ENCODE measurements at places on chromosomes 4 and X.

DNA sequence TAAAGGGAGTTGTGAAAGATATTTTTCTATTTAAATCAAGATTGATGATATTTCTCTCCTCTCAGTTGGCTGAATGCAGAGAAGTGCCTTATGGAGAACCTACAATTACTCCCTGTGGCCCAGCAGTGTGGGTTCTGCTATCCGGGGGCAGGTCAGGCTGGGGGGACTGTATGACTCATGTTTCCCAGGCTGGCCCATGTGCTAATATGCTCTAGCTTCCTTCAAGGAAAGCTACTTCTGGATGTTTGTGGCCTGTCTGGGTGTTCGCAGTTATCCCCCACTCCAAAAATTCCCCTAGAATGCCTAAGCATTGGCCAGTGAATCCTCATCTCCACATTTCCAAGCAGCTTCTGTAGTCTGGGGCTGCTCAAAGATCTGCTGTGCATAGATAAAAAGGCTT is 58.9 kb upstream of the SPP1 start:
- no peak for DNase-seq

- no peak for DNase-seq
Observed at GRCh38 chr4:142974328-142974727, 128.2 kb upstream of the INPP4B start.

DNA sequence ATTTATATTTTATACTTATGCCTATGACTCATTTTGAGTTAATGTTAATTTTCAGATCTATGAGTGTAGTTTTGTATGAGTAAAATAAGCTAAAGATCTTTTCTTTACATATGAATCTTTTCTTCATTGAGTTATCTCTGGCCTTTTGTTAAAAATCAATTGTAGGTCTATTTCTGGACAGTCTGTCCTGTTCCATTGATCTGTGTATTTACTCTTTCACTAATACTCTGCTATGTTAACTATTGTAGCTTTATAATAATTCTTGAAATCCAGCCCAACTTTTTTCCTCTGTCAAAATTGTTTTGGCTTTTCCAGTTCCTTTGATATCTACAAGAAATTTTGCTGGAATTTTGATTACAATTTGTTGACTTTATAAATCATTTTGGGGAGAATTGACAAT is 177.0 kb downstream of the RBM46 start:
- no peak for DNase-seq

- no peak for DNase-seq
Observed at GRCh38 chrX:109696146-109696740, 36.8 kb downstream of the ACSL4 start.

GRCh38 chr4:83923341-83923740 is 387.4 kb downstream of the GPAT3 start:
- DNase-seq = no peak

DNA sequence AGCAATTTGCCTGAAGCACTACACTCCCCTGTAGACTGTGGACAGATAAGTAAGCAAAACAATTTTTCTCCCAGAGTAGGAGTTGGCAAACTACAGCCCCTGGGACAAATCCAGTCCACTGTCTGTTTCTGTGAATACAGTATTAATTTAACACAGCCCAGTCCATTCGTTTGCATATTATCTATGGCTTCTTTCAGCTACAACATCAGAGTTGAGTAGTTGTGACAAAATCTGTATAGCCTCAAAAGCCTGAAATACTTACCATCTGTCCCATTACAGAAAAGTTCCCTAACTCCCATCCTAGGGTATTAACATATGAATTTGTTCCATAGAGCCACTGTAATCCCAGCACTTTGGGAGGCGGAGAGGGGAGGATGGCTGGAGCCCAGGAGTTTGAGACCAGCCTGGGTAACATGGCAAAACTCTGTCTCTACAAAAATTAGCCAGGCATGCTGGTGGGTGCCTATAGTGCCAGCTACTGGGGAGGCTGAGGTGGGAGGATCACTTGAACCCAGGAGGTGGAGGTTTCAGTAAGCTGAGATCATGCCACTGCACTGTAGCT is 53.0 kb downstream of the AMELX start:
- DNase-seq = no peak

DNA sequence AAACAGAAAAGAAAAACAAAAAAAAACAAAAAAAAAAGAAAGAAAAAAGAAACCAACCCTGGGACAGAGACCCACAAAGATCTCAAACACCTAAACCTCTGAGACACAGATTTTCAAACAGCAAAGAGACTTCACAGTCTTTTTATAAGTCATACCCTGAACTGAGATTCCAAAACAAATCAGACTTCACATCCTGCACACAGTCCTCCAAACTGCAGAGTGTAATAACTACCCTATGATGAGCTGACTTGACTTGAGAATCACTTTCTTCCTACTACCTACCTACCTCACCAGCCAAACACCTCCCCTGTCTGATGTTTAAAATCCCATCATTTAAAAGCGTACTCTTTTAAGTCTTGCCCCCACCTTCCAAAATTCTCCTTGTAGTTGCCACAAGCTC is 25.2 kb upstream of the GLOD5 start:
- no peak for DNase-seq

DNA sequence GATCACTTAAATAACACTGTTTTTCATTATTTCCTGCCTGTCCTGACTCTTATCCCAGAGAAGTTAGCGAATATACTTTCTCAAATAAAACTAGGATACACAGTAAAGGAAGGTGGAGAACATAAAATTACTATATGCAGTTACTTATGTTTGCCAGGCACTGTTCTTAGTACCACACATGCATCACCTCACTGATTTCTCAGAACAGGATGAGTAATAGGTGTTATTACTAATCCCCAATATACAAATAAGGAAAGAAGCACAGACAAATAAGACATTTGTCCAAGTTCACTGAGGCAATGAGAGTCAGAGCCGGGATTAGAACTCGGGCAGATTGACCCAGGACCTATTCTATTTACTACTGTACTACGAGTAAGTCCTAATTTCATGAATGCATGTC is 91.7 kb downstream of the CORIN start:
- no peak for DNase-seq

DNA sequence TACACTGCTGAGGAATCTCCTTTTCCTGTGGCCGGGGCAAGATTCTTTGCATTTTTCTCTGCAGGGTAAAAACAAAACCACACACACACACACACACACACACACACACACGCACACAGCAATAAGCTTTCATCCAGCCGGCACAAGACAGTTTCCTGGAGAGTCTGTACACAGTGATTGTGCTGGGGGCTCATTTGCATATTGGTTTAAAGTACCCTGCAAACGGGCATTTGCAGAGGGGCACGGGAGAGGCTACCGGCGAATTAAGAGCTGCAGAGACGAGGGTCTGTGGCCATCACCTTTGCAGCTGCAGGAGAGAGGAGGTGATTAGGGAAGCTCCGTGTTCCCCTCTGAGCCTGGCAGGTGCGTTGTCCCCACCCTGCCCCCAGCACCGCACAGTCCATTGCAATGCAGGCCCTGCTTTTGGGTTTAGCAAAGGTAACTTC is 219.9 kb downstream of the SHOX start:
- no peak for DNase-seq

- no peak for DNase-seq
Observed at GRCh38 chrX:53266914-53267313, 14.5 kb downstream of the IQSEC2 start.

DNA sequence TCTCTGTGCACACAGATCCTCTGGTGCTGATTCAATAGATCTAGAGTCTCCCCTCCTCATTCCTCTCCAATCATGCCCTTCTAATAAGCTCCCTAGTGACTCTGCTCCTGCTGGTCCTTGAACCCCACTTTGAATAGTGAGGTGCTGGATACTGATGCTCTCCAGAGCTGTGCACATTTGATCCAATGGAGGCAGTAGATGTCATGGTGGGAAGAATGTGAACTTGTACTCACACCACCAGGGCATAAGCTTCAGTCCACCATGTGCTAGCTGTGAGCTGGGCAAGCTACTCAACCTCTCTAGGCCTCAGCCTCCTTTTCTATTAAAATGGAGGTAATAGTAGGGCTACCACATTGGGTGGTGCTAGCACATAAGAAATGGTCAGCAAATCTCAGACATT is 241.1 kb downstream of the SPATA18 start:
- no peak for DNase-seq

DNA sequence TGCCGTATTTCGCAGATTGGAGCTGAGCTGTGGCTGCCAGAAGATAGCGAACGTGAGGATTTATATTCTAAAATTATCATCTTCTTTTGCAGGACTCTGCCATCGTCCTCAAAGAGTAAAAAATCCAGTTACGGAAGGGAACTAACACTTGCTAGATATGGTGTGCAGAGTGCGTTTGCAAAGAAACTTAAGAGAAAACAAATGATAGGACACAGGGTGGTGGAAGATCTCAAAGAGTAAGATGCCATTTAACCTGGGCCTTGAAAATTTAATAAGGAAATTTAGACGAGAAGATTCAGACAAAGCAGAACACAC is 566 bp downstream of the LARP7 start:
- no peak for DNase-seq

- DNase-seq = no peak
Observed at GRCh38 chr4:16672421-16672820, 226.0 kb downstream of the LDB2 start.

- DNase-seq = peak; percentile 30
Observed at GRCh38 chr4:80266253-80266901, at the start of gene FGF5. FGF5 (plus strand) TSS chr4:80266664; CDS start chr4:80266825, 161 bp downstream.

- no peak for DNase-seq
Observed at GRCh38 chrX:108028854-108029253, 16.0 kb upstream of the VSIG1 start.

DNA sequence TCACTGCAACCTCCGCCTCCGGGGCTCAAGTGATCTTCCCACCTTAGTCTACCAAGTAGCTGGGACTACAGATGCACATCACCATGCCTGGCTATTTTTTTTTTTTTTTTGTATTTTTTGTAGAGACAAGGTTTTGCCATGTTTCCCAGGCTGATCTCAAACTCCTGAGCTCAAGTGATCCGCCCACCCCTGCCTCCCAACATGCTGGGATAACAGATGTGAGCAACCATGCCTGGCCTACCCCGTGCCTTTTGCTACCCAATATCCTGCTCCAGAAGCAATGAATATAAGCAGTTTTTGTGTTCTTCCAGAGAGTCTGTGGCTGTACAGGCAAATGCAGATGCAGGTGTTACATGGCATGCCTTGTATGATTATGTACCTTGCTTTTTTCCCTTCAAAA is 50.5 kb downstream of the TBC1D14 start:
- DNase-seq = no peak

DNA sequence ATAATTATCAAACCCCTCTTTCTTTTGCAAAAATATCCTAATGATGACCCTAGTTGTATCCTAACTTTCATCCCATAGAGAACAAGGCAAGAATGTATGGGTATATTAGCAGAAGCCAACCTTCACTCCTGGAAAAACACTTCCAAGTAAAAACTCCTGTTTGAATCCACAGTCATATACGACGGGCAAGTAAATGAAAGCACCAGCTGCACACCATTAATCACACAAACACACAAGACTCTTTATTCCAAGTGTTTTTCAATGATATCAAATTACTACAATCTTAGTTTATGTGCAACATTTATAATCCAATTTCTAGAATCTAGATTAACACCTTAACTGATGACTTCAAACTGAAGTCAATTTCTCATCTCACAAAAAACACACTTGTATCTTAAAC is 22.9 kb downstream of the ACSL4 start:
- no peak for DNase-seq

GRCh38 chrX:47233333-47234113 is 714 bp downstream of the USP11 start:
- DNase-seq = peak; percentile 85

GRCh38 chr4:85496933-85497332 is 22.0 kb downstream of the ARHGAP24 start:
- DNase-seq = no peak

- no peak for DNase-seq
Observed at GRCh38 chr4:180913750-180914149, 1329.5 kb upstream of the TENM3 start.

DNA sequence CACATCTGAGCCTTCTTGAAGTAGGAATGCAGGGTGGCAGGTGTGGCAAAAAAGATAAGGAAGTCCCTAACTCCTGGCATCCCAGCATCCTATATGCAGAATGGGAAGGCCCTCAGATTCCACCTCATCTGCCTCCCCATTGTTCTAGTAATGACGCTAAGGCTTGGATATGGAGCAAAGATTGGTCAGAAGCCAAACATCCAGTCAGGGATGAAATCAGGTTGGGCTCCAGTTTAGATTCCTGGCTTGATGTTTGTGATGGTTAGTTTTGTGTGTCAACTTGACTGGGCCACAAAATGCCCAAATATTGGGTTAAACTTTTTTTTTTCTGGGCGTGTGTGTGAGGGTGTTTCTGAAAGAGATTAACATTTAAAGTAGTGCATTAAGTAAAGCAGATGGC is 39.6 kb upstream of the MAGEA4 start:
- no peak for DNase-seq

- no peak for DNase-seq
Observed at GRCh38 chrX:126552313-126553022, at the start of gene DCAF12L1. DCAF12L1 (minus strand) TSS chrX:126552814; CDS start chrX:126552608, 206 bp downstream.

DNA sequence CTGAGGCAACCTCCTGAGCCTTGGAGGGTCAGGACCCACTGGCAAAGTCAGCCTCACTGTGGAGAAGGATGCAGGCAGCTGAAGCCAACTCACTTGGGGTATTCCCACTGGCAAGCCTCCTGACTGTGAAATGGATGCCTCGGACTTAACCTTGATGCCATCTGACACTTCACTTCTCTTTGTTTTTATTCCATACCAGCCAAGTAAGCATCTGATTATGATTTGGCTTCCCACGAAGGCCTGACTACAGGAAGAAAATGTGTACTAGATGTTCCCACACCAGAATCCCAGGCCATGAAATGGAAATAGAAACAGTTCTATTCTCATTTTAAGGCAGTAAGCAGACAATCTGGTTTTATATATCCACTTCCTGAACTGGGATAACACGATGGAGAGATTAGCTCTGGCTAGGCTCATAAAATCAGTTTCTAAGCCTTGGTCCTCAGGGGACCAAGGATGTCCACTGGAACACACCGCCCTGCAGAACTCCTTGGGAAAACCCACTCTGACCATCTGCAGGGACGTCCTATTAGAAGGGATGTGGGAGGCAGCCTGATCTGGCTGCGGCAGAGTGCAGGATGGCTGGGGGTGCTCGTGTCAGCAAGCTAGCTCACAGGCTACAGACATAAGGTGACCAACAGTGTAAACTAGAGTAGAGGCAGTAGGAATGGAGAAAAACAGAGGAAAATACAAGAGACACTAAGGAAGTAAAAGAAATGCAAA is 89.3 kb downstream of the TSPAN5 start:
- no peak for DNase-seq

- DNase-seq = no peak
Observed at GRCh38 chr4:159379836-159380235, 277.0 kb downstream of the RAPGEF2 start.

DNA sequence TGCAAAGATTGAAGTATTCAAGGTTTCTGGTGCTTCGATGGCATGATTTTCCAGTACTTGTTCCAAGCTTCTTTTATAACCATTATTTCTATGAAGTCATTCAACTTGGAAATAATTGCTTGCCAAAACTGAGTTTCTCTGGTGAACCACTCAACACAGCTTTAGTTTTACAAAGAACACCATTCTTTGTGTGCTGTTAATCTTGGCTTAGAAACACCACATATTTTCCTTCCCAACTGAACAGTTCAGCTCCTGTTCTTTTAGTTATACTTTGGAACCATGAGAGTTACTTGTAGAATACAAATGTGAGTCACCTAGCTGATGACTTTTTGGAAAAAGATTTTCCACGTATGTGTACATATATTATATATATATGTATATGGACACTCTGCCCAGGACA is 32.7 kb downstream of the TMEM47 start:
- no peak for DNase-seq

GRCh38 chrX:73214426-73215094 is at the start of gene NAP1L2:
NAP1L2 (minus strand) TSS chrX:73214851; CDS start chrX:73214492, 359 bp downstream.
- DNase-seq = no peak

GRCh38 chr4:93657527-93657926 is 171.0 kb upstream of the ATOH1 start:
- no peak for DNase-seq
